Natural killer cell (primary cell): ENCODE measurements at places on chromosomes 6 and 20. TPM values are rescaled to one million over a fixed set of nuclear protein-coding genes. Genes with fewer than 3 reads are reported as not detected.
A peak's percentile ranks its signal among the peaks of the same experiment; 100 is the strongest.

GABRR2 gene
- total RNA-seq, result 2.2 TPM

DNA sequence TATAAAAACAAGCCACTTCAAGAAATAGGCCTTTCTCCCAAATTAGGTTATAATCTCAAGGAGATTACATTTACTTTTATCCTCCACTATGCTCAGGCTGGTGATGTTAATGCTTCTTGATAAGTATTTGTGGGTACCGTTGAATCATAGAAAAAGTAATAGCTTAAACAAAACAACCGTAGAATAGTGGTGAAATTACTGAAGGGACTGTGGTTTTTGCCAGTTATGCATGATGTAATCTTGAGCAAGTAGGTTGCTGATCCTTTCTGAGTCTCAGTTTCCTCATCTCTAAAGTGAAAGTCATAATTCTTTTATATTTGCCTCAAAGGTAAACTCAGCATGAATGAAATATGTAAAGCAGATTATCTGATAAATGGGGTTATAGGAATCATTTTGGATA lies 187.3 kb upstream of the JAG1 start:
- no peak overlapping the region for H3K4me3 ChIP-seq
- H3K36me3 ChIP-seq, result no peaks in the 10 kb centered on the region
- no peaks in the 10 kb centered on the region for H3K4me1 ChIP-seq
- DNase-seq, result no peak

POU5F1 gene
- not detected for total RNA-seq

GRCh38 chr20:33662172-33662571 lies at the start of gene C20orf144:
Gene C20orf144, plus strand, starts transcription at chr20:33662327. Its CDS starts 19 bp downstream, at chr20:33662346.
- DNase-seq, result no peak
- peaks cover 38% of the 10 kb centered on the region for H3K4me1 ChIP-seq
- H3K36me3 ChIP-seq, result no peaks in the 10 kb centered on the region
- peak within 1 kb of the TSS; percentile 81 for H3K4me3 ChIP-seq
- H3K27me3 ChIP-seq, result no peaks in the 10 kb centered on the region
- H3K27ac ChIP-seq, result peak within 1 kb of the TSS; percentile 91

DNA sequence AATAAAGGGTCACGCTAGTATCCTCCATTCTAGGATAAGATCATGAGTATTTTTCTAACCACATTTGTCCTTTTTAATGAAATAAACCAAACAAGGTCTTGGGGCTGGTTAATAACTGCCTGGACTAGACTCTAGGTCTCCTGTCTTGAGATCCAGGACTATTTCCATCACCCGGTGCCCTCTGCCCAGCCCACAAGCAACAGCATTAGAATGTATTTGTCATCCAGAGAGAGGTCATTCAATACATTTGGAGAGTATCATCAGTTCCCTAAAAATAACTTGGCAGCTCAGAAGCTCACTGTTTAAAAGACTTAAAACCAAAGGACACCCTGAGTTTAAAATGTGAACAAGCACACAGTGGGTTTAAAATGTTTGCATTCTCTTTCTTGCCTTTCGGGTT lies 4.4 kb upstream of the RBM24 start:
- DNase-seq, result no peak
- H3K27ac ChIP-seq, result no peak overlapping the region

IL22RA2 gene
- total RNA-seq, result not detected

GRCh38 chr6:1044040-1044836 lies 267.7 kb upstream of the FOXQ1 start:
- no peaks in the 10 kb centered on the region for H3K4me1 ChIP-seq
- no peak overlapping the region for H3K27ac ChIP-seq
- DNase-seq, result no peak
- H3K4me3 ChIP-seq, result no peak overlapping the region
- no peaks in the 10 kb centered on the region for H3K27me3 ChIP-seq

- DNase-seq, result no peak
- H3K27me3 ChIP-seq, result no peaks in the 10 kb centered on the region
- no peak overlapping the region for H3K27ac ChIP-seq
- H3K36me3 ChIP-seq, result no peaks in the 10 kb centered on the region
- H3K4me1 ChIP-seq, result peaks cover 4% of the 10 kb centered on the region
These were observed 64.3 kb downstream of the ZFP64 start for GRCh38 chr20:52127309-52127708.

TENT5A gene
- 22.9 TPM for total RNA-seq

DNA sequence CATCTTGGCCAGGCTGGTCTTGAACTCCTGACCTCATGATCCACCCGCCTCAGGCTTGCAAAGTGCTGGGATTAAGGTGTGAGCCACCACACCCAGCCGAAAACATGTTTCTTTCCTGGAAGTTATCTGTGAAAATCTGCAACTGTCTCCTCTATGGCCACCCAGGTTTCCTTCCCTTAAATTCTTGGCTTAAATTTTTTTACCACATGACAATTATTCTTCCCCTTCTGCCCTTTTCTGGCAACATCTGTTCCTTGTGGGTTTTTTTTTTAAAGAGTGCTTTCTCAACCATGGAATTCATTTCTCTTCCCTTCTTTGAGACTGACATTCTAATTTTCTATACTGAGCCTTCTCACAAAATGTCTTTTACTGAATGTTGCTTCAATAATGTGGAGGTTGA lies 59.6 kb downstream of the DOK5 start:
- H3K27ac ChIP-seq, result no peak overlapping the region
- H3K4me1 ChIP-seq, result no peaks in the 10 kb centered on the region
- H3K36me3 ChIP-seq, result no peaks in the 10 kb centered on the region
- DNase-seq, result no peak
- no peak overlapping the region for H3K4me3 ChIP-seq

GRCh38 chr20:37305839-37306238 lies 16.4 kb downstream of the MANBAL start:
- no peak overlapping the region for H3K27ac ChIP-seq
- peaks cover 51% of the 10 kb centered on the region for H3K36me3 ChIP-seq
- no peak for DNase-seq
- H3K4me3 ChIP-seq, result no peak overlapping the region
- H3K27me3 ChIP-seq, result no peaks in the 10 kb centered on the region

LKAAEAR1 gene
- not detected for total RNA-seq
